ENCODE measurements at places on chromosomes 4 and X.

- DNase-seq: no peak
Observed at GRCh38 chr4:15132739-15133138, 130.5 kb downstream of the CPEB2 start.

GRCh38 chr4:82712561-82712960, 86.0 kb downstream of the SCD5 start:
- no peak for DNase-seq

DNA sequence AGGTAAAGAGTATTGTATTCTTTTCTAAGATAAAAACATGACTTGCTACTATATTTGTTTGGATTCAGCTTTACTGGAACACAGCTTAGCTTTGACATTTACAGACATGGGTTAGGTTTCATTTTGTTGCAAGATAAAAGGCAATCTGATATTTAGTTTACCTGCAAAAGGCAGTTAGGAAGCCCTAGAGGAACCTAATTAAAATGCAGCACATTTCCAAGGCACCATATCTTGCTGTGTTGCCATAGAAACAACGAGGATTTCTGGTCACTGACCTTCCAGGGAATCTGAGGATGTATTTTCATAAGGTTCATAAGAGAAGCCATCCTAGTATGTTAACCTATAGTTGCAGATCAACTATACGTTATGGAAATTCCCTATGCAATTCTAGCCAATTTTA, 116.0 kb downstream of the SNCA start:
- no peak for DNase-seq

- DNase-seq: no peak
Observed at GRCh38 chr4:83381173-83381572, 46.5 kb upstream of the HPSE start.

DNA sequence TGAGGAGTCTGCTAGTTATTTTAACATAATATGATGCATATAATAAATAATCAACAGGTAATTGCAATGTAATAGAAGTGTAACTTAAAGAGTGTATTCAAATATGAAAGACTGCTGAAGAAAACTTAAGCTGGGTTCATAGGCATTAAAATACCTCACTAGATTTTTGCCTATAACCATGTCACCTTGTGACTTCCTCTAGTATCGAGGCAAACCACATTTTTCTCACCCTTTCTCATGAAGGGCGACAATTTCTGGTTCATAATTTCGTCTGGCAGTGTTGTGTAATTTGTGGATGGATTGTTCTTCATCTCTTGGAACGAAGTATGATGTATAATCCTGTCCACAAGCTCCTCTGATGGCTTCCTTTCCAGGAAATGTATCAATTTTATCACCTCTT, 16.0 kb downstream of the SULT1E1 start:
- DNase-seq: no peak

GRCh38 chr4:125191232-125191631, 123.5 kb upstream of the FAT4 start:
- DNase-seq: no peak

DNA sequence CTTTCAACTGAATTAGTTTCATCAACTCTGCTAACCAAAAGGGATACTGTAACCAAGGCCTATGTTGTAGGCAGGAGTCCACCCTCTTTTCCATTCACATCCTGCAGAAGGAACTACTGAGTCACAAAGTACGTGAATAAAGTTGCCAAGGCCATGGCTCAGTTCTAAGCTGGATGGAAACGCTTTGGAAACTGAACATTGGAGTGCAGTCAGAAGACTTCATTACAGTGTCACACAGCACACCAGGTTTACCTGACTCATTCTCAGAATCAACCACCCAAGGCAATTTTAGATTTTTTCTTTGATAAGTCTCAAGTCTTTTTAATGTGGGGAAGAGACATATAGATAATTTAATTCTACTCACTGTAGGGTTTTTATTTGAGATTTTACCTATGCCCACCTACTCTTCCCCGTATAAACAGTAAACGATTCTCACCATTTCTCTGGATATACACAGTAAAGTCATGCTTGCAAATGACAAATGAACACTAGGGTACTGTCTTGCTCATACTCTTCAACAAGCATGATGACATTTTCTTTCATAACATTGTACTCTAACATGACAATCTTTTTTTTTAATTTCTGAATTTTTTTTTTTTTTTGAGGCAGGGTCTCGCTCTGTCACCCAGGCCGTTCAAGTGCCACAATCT, 58.9 kb upstream of the RBM47 start:
- no peak for DNase-seq

DNA sequence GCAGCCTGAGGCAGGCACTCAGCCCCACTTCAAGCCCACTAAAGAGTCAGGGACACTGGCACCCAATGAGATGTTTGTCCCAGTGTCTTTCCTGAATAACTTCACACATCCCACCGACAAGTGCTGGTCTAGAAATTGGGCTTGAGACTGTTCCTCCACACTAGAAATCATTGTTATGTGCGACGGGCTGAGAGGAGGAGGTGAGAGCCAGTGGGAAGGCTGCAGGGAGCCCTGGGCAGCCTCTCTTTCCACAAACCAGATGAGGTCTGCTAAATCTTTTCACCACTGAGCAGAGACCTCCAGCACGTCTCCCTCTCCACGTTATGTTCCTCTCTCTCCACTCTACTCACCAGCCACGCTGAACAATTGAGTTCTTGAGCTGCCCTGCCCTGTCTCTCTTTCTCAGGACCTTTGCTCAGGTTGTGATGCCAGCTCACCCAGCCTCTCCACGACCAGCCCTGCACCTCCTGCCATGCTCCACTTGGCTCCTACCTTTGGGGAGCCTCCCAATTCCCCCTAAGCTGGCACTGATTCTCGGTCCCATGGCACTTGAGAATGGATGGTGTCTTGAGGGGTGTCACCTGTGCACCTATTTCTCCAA, 8.4 kb downstream of the SCD5 start:
- no peak for DNase-seq

DNA sequence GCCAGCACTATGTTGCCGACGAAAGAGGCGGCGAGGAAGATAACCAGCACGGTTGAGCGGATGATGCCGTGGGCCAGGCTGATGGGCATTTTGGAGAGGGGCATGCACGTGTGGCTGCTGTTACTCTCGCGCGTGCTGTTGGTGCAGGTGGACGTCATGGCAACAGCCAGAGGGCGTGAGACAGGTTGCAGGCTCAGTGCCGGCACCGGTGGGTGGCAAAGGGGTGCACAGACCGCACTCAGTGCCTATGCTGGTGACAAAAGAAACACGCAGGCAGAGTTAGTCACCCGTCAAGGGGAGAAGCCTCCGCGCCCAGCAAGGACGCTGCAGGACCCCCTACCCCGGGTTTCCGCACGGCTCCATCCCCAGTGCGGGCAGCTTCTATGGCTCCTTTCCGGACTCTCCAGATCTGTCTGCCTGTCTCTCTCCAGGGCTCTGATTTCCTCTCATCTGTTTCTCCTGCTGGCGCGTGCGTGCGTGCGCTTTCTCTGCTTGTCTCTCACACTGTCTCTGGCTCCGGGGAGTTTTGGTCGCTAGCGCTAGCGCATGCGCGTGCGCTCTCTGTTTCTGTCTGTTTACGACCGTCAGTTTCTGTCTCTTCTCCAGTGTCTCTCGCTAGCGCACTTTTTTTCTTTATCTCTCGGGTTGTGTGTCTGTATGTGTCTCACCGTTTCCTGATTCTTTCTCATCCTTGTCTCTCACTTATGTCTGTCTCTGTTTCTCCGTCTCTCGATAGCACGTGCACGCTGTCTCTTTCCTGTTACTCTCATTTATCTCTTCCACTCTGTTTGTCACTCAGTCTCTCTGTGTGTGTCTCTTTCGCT, 2.1 kb downstream of the GPR101 start:
- DNase-seq: no peak

- DNase-seq: no peak
Observed at GRCh38 chrX:137550665-137551261, 15.2 kb upstream of the ZIC3 start.

DNA sequence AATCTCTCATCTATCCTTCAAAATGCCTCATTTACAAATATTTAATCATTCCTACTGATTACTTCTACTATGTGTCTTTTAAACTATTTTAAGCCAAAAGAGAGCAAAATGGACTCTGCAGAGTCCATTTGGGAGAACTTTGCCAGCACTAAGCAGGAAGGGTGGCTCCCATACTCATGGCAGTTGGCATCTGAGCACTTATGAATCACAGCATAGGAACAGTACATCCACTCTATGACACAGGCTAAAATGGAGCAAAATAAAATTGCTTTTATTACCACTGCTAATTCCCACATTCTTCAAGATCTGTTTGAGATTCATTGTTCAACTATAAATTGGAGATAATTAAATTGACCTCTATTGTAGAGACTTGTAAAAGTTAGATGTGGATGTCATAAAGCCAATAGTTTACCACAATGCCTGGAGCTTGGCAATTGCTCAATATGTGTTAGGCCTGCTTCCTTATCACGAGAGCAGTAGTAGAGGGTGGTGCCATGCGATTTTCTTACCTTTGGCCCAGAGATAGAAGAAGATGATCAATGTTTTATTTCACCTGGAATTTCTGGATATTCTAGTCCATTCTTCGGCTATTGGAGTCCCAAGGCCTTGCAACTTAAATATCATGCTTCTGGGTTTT, 19.1 kb downstream of the HPGD start:
- DNase-seq: no peak
